Activated CD4-positive, alpha-beta memory T cell treated with anti-CD3 and anti-CD28 coated beads, Interleukin-2, amount 10 ng/mL, durations not matched to agents 7 days and 5 days (primary cell): ENCODE measurements at places on chromosomes 13 and 19.

DNA sequence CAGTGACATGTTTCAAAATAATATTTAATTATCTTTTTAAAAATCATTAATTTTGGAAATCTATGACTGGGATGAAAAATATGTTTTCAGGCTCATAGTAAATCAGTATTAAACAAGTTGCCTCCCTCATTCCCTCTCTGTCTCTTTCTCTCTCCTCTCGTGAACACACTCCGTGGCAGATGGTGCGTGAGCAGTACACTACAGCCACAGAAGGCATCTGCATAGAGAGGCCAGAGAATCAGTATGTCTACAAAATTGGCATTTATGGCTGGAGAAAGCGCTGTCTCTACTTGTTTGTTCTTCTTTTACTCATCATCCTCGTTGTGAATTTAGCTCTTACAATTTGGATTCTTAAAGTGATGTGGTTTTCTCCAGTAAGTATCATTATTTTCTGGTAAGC lies 22.7 kb downstream of the SGCG start:
- no peak for DNase-seq

DNA sequence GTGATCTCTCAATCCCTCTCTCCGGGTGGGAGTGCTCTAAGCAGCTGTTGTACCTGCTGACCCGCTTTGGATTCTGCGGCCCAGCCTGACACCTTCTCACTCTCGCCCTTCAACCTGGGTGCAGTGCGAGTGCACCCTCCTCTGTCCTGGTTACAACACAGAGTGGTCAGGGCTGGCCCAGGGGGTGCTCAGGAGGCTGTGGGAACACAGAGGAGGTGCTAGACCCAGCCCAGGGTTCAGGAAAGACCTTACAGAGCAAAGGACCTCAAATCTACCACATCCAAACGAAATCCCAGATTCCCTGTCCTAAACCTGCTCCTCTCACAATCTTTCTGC lies 23.7 kb downstream of the ZNF175 start:
- DNase-seq = no peak

DNA sequence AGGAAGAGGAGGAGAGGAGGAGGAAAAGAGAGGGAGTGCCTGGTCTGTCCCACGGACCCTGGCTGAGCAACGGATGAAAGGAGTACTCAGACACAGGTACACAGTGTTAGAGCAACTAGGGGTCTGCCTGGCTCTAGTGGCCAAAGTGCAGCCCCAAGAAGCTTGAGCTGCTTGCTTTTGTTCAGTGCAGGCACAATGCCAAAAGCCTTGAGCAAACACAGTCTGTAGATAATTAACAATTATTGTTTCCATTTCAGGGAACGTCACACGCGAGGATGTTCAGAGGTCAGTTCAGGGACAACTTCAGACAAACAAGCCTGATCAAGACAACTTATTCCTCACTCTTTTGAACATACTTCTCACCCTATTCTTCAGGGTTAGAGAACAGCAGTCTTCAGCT lies 32.2 kb upstream of the ZNF726 start:
- no peak for DNase-seq

DNA sequence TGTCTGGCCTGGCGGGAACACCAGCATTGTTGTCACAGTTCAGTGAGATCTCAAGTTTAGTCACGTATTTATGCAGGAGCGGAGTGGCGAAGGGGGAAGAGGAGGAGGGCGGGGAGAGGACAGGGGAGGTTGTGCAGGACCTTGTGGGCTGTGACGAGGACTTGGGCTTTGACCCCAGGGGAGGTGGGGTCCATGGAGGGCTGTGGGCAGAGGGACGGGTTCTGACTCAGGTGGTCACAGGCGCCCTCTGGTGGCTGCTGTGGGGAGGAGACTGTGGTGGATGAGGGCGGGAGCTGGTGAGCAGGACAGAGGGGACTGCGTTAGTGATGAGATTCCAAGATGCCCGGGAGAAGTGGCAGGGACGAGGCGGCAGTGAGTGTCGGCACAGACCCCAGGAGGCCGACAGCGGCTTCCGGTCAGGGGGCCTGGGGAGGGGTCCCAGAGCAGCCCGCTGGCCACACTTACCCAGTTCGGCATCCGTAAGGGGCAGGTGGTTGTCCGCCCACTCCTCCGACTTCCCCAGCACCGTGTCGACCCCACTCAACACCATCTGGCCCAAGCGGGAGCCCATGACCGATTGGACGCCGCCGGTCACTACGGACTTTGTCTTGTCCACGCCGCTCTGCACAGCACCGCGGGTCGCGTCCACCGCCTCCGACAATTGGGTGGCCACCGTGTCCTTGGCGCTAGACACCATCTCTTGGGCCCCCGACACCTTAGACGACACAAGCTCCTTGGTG lies 15.7 kb downstream of the PLIN3 start:
- DNase-seq = peak; percentile 73

DNA sequence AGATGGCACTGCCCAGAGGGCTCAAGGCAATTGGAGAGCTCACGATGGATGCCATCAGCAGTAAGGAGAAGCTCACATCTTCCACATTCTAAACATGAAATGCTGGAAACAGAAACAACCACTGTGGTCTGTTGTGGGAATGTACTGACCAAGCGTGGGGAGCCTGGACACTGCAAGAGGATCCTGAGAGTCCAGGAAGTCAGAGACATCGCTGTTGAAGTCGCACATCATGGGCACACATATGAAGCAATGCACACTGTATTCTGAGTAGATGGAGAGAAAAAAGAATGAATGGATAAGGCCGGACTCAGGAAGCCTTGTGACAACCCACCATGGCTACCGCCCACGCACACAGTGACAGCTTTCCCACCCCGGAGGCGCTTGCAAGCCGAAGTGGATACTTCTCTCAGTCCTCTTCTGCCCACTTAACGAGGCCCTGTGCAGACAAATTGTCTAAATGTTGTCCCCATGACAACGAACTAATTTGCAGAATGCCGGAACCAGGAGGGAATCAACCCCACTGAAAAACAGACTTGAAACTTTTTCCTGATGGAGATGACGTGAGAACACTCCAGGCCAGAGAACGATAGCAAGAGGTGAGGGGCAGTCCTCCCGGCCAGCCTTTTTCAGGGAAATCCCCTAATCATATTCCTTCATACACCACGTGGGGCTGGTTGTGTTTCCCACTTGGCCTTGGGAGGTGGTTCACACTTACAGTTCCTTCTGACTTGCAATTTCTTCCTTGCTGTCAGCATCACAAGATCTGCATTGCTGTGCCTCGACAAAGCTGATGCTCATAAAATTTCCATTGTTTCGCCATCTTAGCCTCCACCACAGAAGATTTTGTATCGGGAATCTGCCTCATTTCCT lies 109.6 kb upstream of the SERP2 start:
- no peak for DNase-seq

- DNase-seq = no peak
These were observed 42.6 kb downstream of the ZNF527 start for GRCh38 chr19:37413313-37414084.

GRCh38 chr19:36061367-36061766 lies 6.7 kb downstream of the WDR62 start:
- no peak for DNase-seq

DNA sequence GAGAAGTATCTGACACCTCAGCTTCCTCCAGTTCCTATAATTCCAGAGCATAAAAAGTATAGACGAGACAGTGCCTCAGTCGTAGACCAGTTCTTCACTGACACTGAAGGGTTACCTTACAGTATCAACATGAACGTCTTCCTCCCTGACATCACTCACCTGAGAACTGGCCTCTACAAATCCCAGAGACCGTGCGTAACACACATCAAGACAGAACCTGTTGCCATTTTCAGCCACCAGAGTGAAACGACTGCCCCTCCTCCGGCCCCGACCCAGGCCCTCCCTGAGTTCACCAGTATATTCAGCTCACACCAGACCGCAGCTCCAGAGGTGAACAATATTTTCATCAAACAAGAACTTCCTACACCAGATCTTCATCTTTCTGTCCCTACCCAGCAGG lies 3.1 kb downstream of the KLF5 start:
- DNase-seq = no peak

- DNase-seq = no peak
These were observed 379.8 kb downstream of the TBC1D4 start for GRCh38 chr13:75102001-75102716.

GRCh38 chr19:27705896-27706295 lies 1507.1 kb downstream of the UQCRFS1 start:
- no peak for DNase-seq

DNA sequence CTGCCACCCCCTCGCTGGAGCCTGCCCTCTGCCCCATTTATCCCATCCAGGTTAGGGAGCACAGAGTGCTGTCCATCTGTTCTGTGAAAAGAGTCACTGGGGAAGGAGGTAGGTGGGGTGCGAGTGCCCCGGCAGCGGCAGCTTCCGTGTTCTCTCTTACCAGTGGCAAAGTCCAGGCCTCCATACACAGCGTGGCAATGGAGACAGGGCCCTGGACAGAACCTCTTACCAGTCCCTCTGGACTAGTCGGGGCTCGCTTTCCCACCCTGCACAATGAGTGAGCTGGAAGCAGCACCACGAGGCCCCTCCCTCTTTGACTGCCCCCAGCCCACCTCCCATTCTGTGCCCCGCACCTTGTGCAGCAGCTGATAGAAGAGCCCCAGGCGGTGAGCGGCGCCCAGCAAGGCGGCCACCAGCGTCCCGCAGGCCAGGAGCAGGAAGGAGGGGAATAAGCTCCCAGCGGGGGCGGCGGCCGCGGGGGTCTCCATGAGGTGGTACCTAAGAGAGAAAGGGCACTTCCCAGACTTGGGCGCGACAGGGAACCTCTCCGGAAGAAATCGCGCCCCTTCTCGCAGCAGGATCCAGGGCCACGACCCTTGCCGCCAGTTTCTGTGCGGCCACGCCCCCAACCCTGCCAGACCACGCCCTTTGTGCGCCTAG lies 17.5 kb downstream of the SYDE1 start:
- no peak for DNase-seq

GRCh38 chr13:28464861-28465460 lies 30.0 kb downstream of the FLT1 start:
- DNase-seq = no peak

- DNase-seq = peak; percentile 40
These were observed 1.3 kb downstream of the RFX2 start for GRCh38 chr19:6108721-6109633.

DNA sequence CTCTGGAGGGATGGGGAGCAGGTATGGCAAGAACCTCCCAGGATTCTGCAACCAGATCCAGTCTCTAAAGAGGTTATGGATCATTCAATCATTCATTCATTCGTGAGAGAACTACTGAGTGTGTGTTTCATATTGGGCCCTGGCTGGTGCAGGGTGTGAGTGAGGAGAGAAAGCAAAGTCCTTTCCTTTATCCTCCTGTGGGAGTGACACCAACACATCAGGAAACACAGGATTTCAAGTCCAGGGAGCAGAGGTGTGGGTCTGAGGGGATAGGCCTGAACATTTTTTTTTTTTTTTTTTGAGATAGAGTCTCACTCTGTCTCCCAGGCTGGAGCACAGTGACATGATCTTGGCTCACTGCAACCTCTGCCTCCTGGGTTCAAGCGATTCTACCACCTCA lies 3.3 kb downstream of the CEACAM1 start:
- no peak for DNase-seq

GRCh38 chr19:56109226-56109625 lies 11.9 kb downstream of the ZNF787 start:
- no peak for DNase-seq

- DNase-seq = no peak
These were observed 91.3 kb downstream of the UQCRFS1 start for GRCh38 chr19:29121684-29122083.

- DNase-seq = no peak
These were observed 26.8 kb upstream of the MED4 start for GRCh38 chr13:48121733-48122132.

- DNase-seq = no peak
These were observed 65.9 kb downstream of the ENOX1 start for GRCh38 chr13:43720780-43721397.

- no peak for DNase-seq
These were observed 79.4 kb downstream of the FOXO1 start for GRCh38 chr13:40586886-40587565.

DNA sequence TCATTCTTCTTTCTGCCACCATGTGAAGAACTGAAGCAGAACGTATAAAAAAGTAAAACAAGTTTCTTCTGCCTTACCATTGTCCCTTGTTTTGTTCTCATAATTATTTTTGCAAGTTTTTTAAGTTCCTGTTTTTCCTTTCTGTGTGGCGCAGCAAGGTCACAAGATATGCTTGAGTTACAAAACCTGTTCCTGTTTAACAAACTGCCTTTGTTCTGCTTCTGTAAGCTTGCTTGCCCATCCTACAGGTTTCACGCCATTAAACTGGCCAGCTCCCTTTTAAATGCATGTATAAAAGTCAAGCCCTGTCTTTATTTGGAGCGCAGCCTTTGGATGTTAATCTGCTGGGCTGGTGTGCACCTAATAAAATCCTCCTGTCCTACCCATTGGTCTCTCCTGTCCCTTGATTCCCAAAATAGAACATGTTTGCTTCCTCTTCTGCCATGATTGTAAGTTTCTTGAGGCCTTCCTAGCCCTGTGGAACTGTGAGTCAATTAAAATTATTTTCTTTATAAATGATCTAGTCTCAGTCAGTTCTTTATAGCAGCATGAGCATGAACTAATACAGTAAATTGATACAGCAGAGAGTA lies 1115.4 kb downstream of the SLITRK1 start:
- no peak for DNase-seq

- DNase-seq = no peak
These were observed 1.8 kb upstream of the DIAPH3 start for GRCh38 chr13:60165391-60166099.

- no peak for DNase-seq
These were observed 16.0 kb upstream of the QTRT1 start for GRCh38 chr19:10685210-10685609.

DNA sequence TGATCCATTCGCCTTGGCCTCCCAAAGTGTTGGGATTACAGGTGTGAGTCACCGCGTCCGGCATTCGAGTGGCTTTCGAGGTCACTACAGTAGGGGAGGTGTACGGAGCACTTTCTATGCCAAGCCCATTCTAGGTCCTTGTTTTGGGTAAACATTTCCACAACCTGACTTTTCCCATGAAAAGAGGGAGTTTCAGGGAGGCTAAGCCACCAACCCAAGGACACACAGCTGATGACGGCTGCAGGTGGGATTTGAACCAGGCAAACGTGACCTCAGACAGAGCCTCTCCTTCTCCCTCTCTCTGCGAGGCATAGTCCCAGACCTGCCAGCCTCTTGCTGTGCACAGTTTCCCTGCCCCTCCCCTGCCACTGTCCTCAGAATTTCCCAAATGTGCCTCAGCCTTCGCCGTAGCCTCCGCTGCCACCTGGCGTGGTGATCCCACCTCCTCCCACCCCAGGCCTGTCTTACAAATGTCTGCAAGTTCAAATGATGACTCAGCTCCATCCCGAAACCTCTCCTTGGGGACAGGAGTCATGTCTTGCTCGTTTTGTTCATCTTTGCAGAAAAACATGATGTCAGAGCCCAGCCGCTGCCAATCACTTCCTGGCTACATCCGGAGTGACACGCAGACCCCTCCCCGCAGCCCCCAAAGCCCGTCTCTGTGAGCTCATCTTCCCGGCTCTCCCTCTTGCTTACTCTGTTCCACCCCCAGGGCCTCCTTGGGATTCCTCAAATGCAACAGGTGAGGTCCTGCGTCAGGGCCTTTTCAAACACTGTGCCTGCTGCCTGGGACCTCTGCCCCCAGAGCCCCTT lies 6.6 kb upstream of the GADD45B start:
- peak; percentile 40 for DNase-seq
